NCI-H524 (cell line): ENCODE measurements at places on chromosomes 6 and 20.
A peak's percentile ranks its signal among the peaks of the same experiment; 100 is the strongest.

- no peak for DNase-seq
These were observed 17.3 kb upstream of the FRMD1 start for GRCh38 chr6:168096271-168096764.

DNA sequence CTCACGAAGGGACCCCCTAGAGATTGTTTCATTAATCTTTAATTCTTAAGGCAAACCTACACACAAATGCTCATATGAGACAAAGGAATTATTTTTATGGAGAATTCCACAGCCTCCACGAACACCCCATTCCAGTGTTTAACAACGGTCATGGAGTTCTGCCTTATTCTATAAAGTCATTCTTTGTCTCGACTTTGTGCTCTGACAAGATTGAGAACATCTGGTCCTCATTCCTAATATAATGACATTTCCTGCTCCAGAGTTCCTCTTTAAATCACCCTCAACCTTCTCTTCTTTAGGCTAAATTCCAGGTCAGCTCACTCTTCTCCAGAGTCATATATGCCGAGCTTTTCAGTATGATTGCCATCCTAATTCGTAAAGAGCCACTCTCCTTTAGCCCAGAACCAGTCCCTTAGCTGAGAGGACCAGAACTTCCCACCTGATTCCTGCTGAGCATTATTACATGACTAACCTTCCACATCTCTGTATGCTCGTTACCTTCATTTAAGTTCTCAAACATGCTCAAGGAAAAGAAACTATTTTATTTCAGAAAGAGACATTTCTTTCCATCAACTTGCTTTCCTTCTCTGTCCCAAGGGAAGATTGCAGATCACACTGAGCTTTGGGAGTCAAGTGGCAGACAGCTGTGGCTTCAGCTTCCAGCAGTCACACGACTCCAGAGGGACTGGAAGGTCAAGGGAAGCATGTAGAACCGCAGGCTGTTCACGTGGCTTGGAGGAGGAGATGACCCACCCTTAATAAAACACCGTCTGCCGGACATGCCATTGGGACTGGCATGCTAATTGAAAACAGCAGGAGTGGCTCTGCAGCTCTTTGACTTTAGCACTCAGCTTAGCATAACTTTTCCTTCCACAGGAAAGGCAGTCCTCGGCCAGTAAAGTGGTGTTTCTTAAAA, 467.1 kb upstream of the HSF2 start:
- peak; percentile 19 for DNase-seq

GRCh38 chr6:30000156-30000791, 57.9 kb downstream of the HLA-A start:
- DNase-seq, result no peak

DNA sequence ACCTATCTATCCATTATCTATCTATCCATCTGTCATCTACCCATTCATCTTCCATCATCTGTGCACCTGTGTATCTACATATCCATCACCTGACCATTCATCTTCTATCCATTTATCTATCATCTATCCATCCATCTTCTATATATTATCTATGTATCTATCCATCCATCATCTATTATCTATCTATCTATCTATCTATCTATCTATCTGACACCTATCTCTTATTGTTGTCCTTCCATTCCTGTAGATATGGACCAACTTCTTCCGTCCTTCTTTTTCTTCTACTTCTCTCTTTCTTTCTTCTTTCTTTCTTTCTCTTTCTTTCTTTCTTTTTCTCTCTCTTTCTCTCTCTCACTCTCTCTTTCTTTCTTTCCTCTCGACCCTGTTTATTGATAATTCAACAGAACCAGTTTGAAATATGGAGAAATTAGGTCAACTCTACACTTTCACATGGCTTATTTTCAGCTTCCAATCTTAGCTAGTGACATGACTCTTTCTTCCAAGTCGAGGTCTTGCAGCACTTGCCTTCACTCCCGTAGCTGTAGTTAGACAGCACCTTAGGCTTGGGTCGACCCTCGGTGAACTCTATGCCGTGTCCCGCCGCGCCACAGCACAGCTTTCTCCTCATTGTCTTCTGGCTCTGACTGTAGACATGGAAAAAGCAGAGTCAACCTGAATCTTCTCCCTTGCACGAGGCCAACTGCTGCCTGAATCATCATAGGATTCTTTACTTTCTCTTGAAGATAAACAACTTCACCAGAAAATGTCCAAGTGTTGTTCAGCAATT, 110.4 kb upstream of the EXOC2 start:
- DNase-seq, result no peak

DNA sequence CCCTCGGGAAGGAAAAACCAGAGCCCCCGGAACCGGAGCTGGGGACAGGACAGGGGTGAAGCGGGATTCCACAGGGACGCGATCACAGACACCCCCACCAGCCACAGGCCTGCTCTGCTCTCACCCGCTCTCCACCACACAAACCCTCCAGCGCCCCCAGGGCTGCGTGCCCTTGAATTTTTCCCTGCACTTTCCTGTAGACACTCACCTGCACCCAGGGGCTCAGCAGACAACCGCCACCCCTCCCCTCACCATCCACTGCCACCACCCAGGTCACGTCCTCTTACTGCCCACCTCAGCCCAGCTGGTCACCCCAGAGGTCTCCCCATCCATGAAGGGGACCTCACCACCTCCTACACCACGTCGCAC, 631 bp downstream of the ULBP2 start:
- DNase-seq, result peak; percentile 58

- DNase-seq, result no peak
These were observed 70.8 kb upstream of the CD93 start for GRCh38 chr20:23156842-23157423.

DNA sequence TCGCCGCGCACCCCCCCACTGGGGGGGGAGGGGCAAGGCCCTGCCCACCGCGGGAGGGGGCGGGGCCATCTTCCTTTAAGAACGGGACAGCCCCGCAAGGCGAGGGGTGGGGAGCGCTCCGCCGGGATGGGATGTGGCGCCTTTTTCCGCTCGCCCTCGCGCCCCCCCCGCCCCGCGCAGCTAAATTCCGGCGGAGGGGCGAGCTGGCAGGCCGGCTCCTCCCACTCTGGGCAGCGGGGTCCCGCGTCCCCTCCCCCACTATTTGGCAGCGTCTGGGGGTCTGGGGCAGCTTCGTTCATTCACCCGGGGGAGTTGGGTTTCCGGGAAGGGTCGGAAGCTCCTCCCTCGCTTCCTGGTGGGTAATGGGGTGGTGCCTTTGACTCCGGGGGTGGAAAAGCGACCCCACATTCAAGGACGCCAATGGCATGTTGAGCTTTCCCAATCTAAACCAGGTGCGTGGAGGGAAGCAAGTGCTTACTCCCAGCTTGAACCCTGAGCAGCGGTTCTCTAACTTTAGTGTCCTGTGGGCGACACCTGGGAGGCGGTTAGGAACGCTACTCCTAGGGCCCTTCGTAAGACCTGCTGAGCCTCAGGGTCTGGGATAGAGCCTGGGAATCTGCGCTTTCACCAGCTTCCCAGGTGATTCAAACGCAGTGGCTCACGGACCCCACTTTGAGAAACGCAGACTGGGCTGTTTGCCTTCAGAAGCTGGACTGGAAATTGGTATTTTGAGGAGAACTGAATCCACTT, 927 bp downstream of the ASXL1 start:
- DNase-seq, result peak; percentile 69

DNA sequence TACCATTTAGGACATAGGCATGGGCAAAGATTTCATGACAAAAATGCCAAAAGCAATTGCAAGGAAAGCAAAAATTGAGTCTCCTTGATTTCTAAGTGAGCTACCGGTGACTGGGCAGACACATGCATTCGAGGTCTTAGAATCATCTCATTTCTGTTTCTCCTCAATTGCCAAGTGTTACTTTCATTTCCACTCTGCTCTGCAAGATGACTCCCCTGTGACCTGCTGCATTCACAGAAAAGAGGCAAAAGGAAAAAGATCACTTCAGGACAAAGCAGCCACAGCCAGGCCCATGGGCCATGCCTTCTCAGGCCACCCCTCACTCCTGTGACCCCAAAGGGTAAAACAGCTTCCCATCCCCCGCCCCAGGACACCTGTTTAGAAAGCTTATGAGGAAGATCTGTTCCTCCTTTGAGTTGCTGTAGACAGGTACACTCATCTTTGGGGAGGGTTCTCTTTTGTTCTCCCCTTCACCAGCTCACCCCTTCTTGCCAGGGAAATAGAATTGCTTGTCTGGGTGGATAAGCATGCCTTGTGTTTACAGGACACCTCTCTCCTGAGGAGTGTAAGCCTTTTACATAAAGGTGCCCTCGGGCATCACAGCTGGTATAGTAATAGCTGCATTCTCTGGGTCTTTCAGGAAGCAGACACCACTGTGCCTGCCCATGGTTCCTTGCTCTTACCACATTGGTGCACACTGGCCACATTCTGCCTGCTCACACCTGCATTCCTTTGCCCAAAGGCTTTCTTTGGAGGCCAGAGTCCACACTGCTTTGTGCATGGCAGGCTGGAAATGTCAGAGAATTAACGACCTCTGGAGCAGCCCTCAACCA, 105.0 kb downstream of the SLC24A3 start:
- DNase-seq, result no peak

DNA sequence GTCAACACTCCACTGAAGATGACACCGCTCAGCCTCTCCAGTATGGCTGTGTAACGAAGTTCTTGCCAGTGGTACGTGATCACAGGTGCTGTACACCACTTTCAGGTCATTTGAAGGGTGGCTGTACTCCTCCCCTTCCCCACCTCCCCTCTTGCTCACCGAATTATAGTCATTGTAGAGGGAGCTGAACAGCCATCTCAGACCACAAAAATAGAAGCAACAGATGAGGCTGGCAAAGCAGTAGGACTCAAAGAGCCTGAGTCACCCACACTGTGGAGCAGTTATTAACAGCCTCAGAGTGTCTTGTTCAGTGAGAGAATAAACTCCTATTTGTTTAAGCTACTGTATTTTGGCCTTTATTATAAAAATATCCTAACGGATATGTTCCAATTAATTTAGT, 192.5 kb upstream of the MCHR2 start:
- no peak for DNase-seq

DNA sequence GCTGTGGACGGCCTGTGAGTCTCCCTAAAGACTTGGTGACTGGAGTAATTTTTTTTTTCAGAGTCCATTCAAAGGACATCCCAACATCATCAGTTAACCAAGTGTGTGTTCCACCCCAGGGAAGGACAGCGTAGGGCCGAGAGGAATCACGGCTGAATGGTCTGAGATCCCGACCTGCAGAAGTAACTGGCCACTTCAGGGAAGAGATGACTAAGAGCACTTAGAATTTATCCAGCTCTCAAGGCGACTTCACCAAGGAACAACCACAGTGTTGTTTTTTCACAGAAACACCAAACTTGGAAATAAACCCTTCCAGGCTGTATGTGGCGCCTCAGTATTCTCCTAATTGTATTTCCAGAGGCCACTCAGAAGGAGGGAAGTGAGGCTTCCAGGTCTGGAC, 231.6 kb downstream of the FNDC1 start:
- DNase-seq, result no peak

GRCh38 chr6:23003671-23004467, 434.5 kb downstream of the HDGFL1 start:
- DNase-seq, result no peak

GRCh38 chr6:33147807-33148666, 44.2 kb downstream of the COL11A2 start:
- peak; percentile 33 for DNase-seq

- no peak for DNase-seq
These were observed 42.4 kb downstream of the RTN4IP1 start for GRCh38 chr6:106586815-106587415.

GRCh38 chr6:75409928-75410327, 83.7 kb downstream of the FILIP1 start:
- DNase-seq, result no peak

- no peak for DNase-seq
These were observed 8.6 kb downstream of the ADTRP start for GRCh38 chr6:11769811-11770545.

GRCh38 chr6:119463081-119463626, 113.6 kb upstream of the MAN1A1 start:
- DNase-seq, result no peak

GRCh38 chr6:16130932-16131387, 2.1 kb downstream of the MYLIP start:
- DNase-seq, result no peak

DNA sequence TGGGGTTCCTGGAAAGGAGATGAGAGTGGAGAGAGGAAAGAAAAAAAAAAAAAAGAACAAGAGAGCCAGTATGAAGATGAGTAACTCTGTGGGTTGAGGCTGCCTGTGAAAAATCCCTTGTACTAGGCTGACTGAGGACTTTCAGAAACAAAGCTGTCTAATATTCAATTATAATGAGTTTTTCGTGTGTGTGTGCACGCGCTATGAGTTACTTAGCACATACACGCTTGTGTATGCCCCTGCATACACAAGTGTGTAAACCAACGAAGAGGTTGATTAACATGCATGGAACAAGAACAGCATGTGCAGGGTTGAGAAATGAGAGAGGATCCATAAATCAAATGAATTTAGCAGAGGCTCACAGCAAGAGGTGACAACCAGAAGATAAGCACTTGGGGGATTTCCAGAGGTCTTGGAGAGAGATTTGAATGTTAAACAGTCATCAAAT, 4.8 kb upstream of the RBPJL start:
- DNase-seq, result no peak

DNA sequence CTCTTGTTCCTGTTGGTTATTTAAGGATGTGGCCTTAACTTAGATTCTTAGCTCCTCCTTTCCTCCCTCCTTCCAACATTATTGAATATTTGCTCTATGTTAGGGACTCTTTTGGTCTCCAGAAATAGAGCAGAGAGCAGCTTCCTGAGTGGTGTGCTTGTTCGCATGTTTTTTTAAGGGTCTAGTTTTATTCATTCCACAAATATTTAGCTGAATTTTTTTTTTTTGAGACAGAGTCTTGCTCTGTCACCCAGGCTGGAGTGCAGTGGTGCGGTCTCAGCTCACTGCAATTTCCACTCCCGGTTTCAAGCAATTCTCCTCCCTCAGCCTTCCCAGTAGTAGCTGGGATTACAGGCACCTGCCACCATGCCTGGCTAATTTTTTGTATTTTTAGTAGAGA, 169.2 kb downstream of the ZFAND3 start:
- DNase-seq, result no peak

- DNase-seq, result no peak
These were observed 52.6 kb downstream of the E2F3 start for GRCh38 chr6:20454204-20454824.

- no peak for DNase-seq
These were observed 15.2 kb downstream of the CTCFL start for GRCh38 chr20:57509665-57510237.

GRCh38 chr6:36843170-36843569, 3.9 kb upstream of the CPNE5 start:
- no peak for DNase-seq

DNA sequence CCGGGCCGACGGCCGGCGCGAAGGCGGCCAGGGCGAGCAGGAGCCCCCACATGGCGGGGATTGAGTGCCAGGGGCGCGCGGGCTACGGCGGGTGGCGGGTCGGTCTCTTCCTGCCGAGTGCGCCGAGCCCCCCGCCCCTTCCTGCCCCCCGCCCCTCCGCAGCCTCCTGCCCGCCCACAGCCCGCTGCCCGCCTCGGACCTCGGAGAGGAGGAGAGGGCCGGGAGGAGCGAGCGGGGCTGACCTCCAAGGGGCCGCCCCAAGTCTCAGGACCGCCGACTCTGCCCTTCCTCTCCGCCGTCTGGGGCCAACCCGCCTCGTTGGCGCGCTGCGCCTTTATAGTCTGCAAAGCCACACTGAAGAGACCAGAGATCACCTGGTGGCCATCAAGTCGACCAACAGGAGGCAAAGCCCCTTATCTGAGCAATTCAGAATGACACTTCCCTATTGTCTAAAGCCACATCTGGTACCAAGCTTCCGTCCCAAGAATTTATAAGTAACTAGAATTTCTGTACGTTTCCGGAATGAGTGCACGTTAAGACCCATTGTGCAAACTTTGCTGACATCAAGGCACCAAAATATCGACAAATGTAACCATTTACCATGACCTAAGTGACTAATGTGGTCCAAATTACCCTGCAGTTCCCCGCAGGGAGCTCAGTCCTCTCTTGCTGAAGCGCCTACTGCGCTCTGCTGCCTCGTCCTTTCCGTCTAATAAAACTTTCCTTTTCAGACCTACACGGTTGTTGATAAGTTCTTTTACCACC, at the start of gene CPXM1:
Gene CPXM1, minus strand, starts transcription at position 107 of the 765 bp plus-strand sequence. Its CDS starts 55 bp downstream, at position 52.
- peak; percentile 49 for DNase-seq
